ENCODE measurements at places on chromosomes 13 and 19.

DNA sequence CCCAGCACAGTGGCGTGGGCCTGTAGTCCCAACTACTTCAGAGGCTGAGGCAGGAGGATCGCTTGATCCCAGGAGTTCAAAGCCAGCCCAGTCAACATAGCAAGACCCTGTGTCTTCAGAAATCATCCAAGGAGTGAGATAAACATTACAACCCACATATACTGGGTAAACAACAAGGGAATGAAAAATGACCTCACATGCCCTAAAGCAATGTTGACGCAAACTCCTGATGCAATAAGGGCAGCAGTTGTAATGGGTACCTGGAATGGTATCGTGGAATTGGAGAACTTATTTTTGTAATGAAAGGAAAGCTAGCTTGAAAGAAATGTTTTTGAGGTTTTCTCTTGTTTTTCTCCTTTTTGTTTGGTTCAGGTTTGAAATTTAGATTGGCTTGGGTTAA is 24.5 kb upstream of the LGALS16 start:
- DNase-seq: no peak

DNA sequence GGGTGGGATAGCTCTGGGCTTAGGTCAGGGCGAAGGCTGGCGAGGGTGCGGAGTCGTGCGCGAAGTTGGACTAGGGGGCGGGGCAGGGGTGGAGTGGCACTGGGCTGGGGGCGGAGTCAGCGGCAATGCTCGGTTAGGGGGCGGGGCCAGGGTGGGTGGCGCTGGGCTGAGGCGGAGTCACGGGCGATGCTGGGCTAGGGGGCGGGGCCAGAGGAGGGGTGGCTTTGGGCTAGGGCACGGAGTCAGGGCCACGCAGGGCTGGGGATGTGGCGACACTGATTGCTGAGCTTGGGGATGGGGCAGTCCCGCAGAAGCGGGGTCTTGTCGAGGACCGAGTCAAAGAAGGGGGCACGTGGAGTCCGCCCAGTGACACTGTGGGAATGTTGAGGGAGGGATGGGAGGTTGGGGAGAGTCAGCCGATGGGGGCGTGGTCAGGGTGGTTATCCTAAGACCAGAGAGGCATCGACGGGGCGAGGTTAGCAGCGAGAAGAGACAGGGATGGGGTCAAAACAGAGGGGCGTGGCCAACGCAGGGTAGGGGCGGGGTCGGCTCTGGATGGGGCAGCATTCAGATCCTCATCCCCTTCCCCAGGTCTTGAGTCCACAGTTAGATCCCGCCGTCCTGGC is 8.7 kb downstream of the HOMER3 start:
- DNase-seq: no peak

DNA sequence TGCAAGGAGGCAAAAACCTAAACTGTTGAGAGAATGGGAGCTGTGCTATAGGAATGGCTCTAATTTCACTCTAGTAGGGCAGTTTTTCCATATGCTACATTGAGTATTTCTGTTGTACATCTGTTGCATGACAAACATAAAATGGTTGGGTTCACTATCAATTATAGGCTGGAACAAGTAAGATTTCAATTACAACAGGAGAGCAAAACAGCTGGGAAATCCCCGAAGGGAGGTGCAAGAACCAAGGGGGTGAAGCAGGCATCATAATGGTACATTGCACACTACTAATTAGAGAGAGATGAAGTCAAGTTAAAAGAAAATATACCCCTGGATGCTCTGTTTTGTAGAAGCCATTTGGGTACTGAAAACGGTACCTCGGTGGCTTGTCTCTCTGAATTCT is 389.5 kb downstream of the PCDH9 start:
- DNase-seq: no peak

- peak; percentile 72 for DNase-seq
Measured at GRCh38 chr13:47216176-47216822, 319.4 kb upstream of the HTR2A start.

GRCh38 chr13:44825953-44826352 is 163.3 kb downstream of the NUFIP1 start:
- no peak for DNase-seq

- no peak for DNase-seq
Measured at GRCh38 chr19:17406887-17407196, 1.4 kb upstream of the BST2 start.

- no peak for DNase-seq
Measured at GRCh38 chr19:50514346-50515167, 844 bp upstream of the ASPDH start.

DNA sequence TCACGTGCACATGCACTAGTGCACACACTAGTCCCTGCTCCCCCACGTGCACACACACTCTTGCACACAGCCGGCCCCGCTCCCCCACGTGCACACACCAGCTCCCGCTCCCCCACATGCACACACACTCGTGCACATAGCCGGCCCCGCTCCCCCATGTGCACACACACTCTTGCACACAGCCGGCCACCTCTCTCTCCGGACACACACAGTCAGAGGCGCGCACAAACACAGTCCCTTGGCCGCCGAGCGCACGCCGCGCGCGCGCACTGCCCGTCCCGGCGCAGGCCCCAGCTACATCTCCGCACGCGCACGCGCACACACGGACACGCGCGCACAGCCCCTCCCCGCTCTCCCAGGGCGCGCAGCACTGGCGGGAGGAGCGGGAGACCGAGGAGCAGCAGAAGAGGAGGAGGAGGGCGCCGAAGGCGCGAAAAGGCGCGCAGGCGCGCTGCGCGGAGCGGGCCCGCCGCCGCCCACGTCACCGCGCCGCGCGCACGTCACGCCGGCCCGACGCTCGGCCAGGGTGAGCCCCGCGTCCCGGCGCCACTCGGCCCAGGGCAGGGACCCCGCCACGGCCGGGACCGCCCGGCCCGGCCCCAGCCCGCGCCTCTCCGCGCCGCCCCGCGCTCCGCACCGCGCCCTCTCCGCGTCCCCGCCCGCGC is at the start of gene TFDP1:
Gene TFDP1, plus strand, starts transcription at position 549 of the 665 bp plus-strand sequence. CDS start 1,085 bp downstream, outside the sequence.
- DNase-seq: peak; percentile 95

DNA sequence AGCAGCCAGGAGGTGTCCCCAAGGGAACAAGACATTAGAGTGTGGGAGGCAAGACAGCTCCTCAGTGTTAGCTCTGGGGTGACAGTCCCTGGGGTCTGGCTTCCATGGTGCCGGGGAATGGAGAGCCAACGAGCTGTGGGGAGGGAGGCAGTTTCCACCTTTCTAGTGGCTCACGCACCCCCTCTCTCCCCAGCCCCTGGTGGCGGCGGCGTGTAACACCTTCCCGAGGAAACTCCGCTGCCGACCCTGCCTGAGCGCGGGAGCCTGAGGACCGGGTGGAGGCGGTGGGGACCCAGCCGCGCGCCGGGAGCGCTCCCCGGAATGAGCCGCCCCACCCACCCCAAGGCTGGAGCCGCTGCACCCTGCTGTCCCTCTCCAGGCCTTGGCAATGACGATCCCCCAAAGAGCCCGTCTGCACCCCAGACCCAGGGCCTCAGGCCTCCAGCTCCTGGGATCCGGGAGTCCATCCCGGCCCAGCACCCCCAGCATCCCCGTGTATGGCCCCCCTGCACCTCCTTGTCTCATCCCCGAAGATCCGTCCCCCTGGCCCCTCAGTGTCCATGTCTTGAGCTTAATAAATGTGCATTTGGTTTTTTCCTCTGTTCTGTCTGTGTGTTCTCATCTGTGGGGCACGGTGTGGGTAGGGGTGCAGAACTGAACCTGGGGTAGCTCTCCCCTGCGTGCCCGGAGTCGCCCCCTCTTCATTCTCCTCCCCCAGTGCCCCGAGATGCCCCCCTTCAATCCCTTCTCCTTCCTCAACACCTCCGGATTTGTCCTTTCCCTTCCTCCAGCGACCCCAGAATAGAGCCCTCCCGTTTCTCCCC is 622 bp upstream of the FXYD5 start:
- peak; percentile 36 for DNase-seq

- DNase-seq: no peak
Measured at GRCh38 chr13:93752541-93752940, 525.9 kb downstream of the GPC6 start.

DNA sequence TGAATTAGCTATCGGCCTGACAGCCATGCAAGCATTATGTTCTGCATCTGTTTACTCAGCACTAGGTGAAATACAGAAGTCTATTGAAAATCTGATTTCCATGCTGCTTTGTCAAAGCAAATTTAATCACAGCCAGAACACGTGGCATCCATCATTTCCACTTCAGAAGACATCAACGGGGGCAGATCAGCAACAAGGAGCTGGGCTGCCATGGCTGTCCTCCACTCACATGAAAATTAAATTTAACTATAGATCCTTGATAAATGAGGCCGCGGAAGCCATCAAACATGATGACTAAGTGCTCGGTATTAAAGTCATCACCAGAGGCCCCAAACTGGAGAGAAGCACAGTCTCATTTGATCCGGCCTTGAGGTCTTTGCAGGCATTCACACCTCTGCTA is 443.5 kb downstream of the HS6ST3 start:
- DNase-seq: no peak

GRCh38 chr13:26446751-26447150 is 110.7 kb upstream of the WASF3 start:
- peak; percentile 18 for DNase-seq

GRCh38 chr13:35630551-35631275 is 154.2 kb upstream of the MAB21L1 start:
- DNase-seq: peak; percentile 52

DNA sequence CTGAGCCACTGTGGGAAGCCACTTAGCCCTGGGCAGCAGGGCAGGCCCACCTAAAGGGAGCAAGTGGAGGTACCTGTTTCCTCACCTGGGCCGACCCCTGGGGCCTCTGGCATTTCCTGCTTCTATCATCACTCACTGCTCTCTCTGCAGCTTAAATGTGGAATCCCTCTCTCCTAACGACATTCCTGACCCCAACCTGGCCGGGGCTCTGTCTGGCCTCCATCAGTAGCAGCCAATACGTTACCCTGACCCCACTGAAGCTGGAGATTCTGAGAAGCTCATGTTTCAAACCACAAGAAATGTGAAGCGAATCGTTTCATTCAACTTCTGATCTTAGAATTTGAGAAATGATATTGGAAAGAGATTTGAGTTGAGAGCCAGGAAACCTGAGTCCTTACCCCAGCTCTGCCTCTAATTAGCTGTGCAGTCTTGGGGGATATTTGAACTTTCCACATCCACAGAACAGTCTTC is 39.9 kb downstream of the DOCK9 start:
- DNase-seq: no peak

GRCh38 chr19:3687774-3688706 is 12.2 kb downstream of the PIP5K1C start:
- DNase-seq: no peak

GRCh38 chr19:33456076-33456844 is 65.3 kb downstream of the PEPD start:
- no peak for DNase-seq

GRCh38 chr19:34298891-34299520 is 44.7 kb downstream of the GARRE1 start:
- DNase-seq: no peak

DNA sequence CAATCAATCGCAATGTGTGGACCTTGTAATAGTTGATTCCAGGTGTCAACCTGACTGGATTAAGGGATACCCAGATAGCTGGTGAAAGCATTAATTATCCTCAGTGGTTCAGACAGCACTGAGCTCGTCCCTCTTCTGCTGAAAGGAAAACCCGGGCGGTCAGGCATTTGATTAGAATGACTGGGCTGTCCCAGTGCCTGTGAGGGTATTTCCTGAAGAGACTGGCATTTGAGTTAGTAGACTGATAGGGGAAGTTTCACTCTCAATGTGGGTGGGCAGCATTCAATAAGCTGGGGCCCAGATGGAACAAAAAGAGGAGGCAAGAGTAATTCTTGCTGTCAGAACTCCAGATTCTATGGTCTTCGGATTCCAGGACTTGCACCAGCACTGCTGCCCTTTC is 31.9 kb downstream of the KPNA3 start:
- DNase-seq: no peak

- no peak for DNase-seq
Measured at GRCh38 chr13:87554045-87554444, 117.1 kb upstream of the SLITRK5 start.

DNA sequence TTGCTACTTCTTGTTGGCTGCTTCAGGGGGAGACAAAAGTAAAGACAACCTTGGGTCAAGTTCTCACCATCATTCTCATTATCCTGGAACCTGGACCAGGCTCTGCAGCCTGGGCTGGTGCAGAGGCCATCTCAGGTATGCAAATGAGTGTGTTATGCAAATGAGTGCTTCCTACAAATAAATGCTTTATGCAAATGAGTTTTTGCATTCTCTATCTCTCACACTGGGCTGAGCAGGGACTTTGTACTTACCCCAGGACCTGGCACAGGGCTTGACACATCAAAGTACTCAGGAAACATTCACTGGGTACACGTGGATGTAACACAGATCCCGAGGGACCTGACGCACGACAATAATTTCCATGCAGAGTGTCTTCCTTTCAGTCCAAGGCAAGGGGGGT is 103.0 kb downstream of the DNAJC15 start:
- no peak for DNase-seq

- DNase-seq: no peak
Measured at GRCh38 chr19:48807590-48808308, 3.1 kb downstream of the BCAT2 start.

DNA sequence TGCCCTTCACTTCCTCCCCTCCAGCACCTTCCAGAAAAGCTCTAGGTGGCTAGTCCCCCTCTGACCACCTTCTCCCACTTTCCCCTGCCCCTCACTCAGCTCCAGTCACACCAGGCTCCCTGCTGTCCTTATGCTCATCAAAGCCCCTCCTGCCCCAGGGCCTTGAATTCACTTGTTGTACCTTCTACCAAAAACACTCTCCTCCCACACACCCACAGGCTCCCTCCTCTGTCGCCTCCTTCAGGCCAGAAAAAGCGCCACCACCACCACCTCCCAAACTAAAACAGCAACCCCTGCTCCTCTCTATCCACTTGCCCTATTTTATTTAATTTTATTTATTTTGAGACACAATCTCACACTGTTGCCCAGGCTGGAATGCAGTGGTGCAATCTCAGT is 4.8 kb upstream of the CEACAM16 start:
- no peak for DNase-seq

DNA sequence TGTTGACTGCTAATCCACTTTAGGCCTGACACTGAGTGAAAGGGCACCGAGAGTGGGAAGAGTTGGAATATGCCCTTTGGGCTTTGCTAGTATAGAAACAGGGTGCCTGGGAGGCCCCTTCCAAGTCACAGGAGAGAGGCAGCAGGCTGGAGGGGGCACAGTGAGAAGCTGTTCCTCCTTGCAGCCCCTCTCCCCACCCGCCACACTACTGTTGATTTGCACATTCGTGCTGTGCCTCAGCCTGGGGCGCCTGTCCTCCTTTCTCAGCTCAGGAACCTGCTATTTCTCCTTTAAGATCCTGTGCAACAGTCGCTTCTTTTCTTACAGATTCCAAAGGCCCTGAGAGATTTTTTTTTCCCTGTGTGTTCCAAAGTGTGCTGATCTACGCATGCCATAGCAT is 2.8 kb upstream of the B3GLCT start:
- no peak for DNase-seq

GRCh38 chr13:64446372-64446771 is 2783.8 kb downstream of the PCDH9 start:
- no peak for DNase-seq

DNA sequence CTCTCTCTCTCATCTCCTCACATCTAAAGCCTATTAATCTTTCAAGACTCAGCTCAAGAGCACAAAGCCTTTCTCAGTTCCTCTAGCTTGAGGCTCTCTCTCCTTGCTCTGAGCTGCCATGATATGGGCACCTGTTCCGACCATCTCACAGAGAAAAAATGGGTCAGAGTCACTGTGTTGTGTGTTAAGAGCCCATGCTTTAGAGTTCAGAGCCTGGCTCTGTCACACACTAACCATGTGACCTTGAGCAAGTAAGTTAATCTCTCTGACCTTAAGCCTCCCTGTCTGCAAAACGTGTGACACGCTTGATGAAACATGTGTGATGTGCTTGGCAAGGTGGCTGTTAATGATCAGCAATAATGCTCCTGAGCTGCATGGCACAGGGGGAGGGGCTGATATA is 245.2 kb downstream of the DLEU7 start:
- DNase-seq: no peak
